ENCODE measurements at places on chromosomes 1 and 21. TPM values are rescaled to one million over a fixed set of nuclear protein-coding genes. Genes with fewer than 3 reads are reported as not detected.

The ELF3 gene
- total RNA-seq = 2.5 TPM

The STRIP1 gene
- total RNA-seq = 56.7 TPM

The AADACL4 gene
- total RNA-seq = not detected

The PPIAL4G gene
- total RNA-seq = not detected

The TMEM35B gene
- total RNA-seq = 43.4 TPM

The C2CD4D gene
- total RNA-seq = not detected

The HSD3B1 gene
- total RNA-seq = not detected

The NCF2 gene
- total RNA-seq = 0.19 TPM

The CBR3 gene
- total RNA-seq = 15.9 TPM

The SERTAD4 gene
- total RNA-seq = 12.1 TPM

The COL16A1 gene
- 14.2 TPM for total RNA-seq

The FAM72C gene
- total RNA-seq = 2.5 TPM

The KIAA1614 gene
- 4.5 TPM for total RNA-seq

The CDC42 gene
- 466 TPM for total RNA-seq

All from regular cardiac myocyte (primary cell).